K562 (cell line): ENCODE measurements at places on chromosomes 11 and 22. TPM values are rescaled to one million over a fixed set of nuclear protein-coding genes. Genes with fewer than 3 reads are reported as not detected.

The HEPACAM gene
- not detected in 2 replicates for polyA plus RNA-seq

- no peak for DNase-seq
Observed at GRCh38 chr22:31049815-31050420, 31.2 kb upstream of the SMTN start.

DNA sequence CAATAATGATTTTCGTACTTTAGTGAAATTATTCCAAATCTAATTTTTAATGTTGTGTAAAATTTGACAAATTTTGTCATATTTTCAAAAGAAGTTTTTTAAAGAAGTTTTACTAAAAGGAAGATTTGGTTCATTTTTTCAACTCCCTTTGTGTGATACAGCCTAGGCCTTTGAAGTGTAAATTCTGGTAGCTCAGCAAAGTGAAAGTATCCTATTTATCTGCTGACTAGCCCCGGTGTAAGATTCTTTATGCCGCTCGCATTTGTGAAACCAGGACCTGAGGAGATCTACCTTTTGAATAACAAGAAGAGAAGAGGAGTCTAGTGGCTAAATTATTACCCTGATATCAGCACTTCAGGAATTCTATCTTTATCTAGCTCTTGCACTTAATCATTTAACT is 177.4 kb downstream of the JRKL start:
- DNase-seq, result no peak

- no peak for DNase-seq
Observed at GRCh38 chr11:46020084-46020599, 97.7 kb downstream of the LARGE2 start.

DNA sequence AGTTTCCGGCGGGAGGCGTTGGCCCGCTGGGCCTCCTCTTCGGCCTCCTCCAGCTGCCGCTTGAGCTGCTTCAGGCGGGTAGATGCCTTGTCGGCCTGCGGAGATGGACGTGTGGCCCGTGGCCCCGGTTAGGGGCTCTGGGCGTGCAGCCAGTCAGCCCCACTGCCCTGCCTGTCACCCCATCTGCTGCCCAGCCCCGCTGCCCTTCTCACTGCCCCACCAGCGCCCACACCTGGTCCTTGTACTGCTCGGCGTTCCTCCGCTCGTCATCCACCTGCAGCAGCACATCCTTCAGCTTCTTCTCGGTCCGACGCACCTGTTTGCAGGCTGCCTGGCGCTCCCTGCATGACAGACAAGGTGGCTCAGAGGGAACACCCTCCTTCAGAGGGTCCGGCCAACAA is 31.2 kb downstream of the APOL1 start:
- no peak for DNase-seq

DNA sequence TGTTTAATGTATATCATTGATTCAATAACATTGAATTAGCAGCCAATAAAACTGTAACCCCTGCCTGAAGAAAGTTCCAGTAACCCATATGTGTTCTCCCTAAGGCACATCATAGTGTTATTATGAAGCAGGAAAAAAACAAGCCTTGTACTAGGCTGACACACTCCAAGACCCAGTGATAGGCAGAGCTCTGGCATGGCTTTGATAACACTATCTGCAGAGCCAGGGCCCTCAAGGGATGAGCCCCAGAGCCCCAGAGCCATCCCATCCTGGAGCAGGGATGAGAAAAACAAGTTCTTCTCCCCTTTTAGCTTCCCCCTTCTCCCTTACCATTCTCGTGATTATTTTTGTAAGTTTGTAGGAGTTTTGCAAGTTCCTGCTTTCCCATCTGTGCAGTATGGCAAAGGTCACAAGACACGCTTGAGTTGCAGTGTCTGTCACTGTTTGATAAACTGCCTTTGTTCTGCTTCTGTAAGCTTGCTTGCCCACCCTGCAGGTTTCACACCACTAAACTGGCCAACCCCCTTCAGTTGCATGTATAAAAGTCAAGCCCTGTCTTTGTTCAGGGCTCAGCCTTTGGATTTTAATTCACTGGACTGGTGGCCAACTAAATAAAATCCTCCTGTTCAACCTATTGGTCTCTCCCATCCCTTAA is 22.3 kb upstream of the GUCY1A2 start:
- no peak for DNase-seq

The PLCB3 gene
- polyA plus RNA-seq, result 24.7 and 27.6 TPM in 2 replicates

DNA sequence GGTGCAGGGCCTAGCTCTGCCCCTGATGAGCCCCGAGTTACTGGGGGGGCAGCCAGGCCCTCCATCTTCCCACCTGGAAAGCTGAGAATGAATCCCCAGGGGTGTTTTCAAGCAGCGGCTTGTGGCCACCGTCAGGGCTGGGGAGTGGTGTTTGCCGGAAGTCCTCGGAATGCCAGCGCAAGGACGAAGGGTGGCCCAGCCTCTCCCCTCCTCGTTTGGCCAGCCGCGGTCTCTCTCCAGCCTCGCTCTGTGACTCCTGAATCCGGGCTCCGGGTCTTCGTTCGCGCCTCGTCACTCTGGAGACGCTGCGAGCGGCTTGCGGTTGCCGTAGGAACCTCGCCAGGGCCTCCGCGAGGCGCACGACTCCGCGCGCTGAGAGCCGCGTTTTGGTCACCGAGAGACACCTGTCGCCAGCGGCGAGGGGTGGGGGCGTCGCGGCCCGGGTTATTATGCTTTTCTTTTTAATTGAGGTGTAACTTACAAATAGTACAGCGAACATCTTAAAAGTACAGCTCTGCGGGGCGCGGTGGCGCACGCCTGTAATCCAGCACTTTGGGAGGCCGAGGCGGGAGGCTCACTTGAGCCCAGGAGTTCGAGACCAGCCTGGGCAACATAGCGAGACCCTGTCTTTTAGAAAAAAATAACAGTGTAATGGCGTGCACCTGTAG is 6.3 kb upstream of the KDELR3 start:
- peak; percentile 71 for DNase-seq

GRCh38 chr22:36220451-36220921 is 18.8 kb downstream of the APOL2 start:
- DNase-seq, result no peak

GRCh38 chr11:11514246-11514645 is 107.6 kb downstream of the GALNT18 start:
- no peak for DNase-seq

DNA sequence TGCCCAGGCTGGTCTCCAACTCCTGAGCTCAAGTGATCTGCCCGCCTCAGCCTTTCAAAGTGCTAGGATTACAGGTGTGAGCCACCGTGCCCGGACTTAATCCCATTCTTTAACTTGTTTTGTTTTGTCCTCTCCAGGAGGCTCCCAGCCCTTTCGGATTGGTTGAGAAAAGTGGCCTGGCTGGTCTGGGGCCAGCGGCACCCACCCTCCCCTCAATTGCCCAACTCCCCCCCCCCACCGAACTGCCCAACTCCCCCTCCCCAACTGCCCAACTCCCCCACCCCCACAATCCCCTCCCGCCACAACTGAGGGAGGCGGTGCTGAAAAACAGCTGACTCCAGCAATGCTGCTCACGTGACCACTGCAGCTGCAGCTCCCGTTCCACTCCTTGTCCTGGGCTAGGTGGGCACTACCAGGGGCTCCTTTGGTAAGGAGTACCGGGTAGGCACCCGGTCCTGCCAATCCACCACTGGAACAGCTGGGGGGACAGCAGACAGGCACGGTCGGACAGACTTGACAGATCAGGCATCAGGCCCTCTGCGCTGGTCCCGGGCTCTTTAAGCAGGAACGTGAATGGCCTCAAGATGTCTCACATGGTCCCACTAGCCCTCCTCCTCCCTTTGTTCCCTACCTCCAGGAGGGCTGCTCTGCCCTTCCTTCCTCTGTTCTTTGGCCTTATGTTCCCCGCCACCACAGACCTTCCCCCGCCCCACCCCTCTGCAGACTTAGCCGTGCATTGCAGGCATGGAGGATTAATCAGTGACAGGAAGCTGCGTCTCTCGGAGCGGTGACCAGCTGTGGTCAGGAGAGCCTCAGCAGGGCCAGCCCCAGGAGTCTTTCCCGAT is at the start of gene TCN2:
Gene TCN2 (plus strand): TSS at position 720 of the 845 bp plus-strand sequence. CDS start 158 bp downstream, outside the sequence.
- peak; percentile 68 for DNase-seq

GRCh38 chr11:61955422-61956135 is 5.4 kb downstream of the BEST1 start:
- peak; percentile 31 for DNase-seq

The GGT5 gene
- 0.17 and 0.46 TPM in 2 replicates for polyA plus RNA-seq

The FANCF gene
- 8.1 and 10.8 TPM in 2 replicates for polyA plus RNA-seq

DNA sequence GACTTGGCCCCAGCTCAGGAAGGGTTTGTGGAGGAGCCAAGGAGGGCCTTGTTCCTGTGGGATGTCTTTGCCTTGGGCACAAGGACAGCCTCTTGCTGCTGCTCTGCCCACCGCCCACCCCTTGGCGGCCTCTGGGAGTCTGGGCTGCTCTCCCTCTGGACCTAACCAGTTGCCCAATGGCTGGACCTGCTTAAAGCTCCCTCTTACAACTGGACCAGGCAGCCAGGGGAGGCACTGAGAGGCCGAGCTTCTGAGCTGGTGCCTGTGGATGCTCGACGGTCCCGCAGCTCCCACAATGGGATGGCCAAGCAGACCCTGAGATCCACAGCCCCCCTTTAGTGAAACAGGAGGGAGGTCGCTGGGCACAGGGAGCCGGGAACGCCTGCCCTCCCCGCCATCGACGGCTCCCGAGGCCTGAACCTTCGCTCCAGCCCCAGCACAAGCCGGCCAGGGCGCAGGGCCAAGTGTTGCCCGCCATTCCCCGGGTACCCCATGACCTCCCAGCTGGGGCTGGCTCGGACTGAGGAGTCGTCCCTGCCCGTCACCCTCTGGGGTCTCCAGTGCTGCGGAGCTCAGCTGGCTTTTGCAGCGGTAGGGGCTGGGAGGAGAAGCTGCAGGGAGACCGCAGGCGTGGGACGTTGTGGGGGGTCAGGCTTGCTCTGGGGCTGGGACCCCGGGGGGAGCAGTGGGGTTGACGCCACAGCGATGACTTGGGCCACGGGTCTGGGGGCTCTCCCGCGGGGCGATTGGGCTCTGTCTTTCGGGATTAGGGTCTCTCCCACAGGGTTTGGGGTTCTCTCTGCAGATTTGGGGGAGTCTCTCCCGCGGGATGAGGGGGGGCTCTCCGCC is 584 bp upstream of the GAL start:
- DNase-seq, result no peak

DNA sequence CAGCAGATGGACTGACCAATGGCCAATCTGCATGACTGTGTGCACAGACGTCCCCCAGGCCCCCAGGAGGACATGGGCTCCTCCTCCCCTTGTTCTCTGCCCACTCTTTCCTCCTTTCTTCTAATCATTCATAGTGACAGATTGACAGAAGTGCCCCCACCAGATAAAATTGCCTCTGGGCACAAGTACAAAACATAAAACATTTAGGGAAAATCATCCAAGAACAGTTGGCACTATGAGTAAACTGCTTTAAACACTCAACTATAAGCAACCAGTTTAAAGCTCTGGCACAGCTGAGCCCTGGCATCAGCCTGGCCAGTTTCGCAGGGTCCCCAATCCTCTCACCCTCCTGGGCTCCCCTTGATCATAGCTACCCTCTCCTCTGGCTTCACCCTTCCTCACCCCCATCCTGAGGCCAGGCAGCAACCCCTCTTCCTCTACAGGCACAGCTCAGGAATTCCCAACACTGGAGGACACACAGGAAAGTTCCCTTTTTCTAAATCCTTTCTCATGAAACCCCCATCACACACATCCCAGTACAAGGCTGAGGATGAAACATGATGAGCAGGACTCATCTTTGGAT is 232.9 kb downstream of the BUD13 start:
- DNase-seq, result no peak

The RASL10A gene
- polyA plus RNA-seq, result 0.54 and 1.2 TPM in 2 replicates

- no peak for DNase-seq
Observed at GRCh38 chr11:85705800-85706199, 19.8 kb upstream of the CCDC89 start.

The TANGO2 gene
- polyA plus RNA-seq, result 89.6 and 92.5 TPM in 2 replicates

The KIF18A gene
- 17.3 TPM in 2 replicates for polyA plus RNA-seq

The SAA4 gene
- polyA plus RNA-seq, result not detected in 2 replicates

DNA sequence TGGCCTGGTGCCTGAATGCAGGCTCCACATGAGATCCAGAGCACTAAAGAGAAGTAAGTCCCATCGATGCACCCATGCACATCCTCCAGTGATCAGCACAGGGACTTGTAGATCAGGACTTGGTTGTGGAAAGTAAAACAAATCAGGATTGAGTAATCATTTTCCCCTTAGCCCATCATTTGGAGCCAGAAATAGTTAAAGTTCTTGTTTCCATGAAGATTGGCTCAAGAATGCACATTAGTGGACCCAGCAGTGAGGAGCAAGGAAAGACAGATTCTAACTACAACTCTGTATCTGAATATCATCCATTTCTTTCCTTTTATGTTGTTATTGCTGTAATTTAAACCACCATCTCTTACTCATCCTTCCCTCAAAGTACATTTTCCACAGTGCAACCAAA is 19.1 kb downstream of the CCDC83 start:
- DNase-seq, result no peak

DNA sequence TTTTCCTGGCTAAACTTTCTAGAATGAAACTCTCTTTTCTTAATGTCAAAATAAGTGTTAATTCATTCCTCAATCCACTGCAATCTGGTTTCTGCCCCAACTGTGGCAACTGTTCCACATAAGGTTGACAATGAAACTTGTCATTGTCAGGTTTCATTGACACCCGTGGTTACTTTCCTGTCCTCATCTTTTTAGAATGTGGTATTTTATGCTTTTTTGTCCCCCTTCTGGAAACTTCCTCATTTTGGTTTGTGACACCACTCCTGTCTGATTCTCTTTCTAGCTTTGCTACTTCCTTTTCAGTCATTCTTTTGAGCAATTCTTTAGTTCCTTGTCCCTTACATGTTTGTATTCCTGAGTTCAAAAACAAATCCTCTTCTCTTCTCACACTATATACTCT is 7.5 kb upstream of the PDE3B start:
- DNase-seq, result no peak

The ZDHHC24 gene
- polyA plus RNA-seq, result 6.3 and 7.2 TPM in 2 replicates

- no peak for DNase-seq
Observed at GRCh38 chr22:48806227-48806781, 1021.4 kb downstream of the BRD1 start.

DNA sequence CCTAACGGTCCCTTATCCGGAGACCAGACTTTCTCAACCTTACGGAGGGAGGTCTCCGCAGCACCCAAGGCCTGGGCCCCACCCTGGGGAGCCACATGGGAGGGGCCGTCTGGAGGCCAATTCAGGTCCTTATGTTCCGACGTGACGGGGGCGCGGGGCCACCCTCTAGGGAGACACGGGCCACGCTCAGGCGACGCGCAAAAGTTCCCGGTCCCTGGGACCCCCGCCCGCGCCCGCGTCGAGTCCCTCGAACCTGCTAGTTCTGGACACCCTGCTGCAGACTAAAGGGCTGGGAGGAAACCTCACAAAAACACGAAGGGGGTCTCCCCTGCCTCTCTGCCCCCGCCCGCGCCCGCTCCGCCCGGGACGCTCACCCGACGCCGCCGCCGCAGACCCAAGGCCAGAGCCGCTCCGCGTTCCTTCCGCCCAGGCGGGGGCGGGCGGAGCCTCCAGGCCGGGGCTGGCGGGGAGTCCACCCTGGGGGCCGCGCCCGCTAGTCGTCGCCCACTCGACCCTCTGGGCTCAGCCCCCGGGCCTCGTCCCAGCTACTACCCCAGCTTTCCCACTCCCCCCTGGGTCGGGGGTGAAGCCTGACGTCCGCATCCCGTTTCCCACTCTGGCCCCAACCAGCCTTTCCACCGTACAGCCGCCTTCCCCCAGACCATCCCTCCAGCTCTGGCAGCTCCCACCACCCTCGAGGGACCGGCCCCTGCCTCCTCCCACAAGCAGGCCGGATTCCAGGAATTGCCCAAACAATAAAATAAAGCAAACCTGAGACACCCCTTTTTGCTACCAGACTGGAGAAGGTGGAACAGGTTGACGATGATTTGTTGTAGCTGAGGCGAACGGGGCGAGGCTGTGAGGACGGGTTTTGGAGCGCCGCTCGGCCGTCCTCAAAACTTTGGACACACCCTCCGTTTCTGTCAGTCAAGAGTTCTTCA is 2.7 kb downstream of the RNH1 start:
- peak; percentile 84 for DNase-seq
